ENCODE measurements at places on chromosomes 11 and 22.
A peak's percentile ranks its signal among the peaks of the same experiment; 100 is the strongest.

- no peak for DNase-seq
These were observed 36.8 kb downstream of the TBX1 start for GRCh38 chr22:19797086-19798002.

DNA sequence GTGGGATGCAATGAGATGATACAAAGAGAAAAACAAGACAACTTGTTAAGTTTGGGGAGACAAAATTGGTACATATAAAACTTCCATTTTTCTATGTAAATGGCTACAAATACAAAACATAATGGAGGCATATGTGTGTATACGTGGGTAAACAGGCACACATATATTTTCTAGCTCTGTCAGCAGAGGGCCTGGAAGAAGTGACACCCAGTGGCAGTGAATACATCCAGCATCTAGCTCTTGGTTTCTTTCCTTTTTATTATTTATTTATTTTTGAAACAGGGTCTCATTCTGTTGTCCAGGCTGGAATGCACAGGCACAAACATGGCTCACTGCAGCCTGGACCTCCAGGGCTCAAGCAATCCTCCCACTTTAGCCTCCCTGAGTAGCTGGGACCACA lies 5.0 kb upstream of the RASL10A start:
- no peak for DNase-seq

- no peak for DNase-seq
These were observed 16.6 kb downstream of the PAK1 start for GRCh38 chr11:77457340-77457739.

- no peak for DNase-seq
These were observed at the start of gene MPPED2 for GRCh38 chr11:30586251-30587144. MPPED2 (minus strand) TSS chr11:30586353; CDS start chr11:30580373, 5,980 bp downstream.

- no peak for DNase-seq
These were observed 37.2 kb downstream of the CELSR1 start for GRCh38 chr22:46500201-46500600.

DNA sequence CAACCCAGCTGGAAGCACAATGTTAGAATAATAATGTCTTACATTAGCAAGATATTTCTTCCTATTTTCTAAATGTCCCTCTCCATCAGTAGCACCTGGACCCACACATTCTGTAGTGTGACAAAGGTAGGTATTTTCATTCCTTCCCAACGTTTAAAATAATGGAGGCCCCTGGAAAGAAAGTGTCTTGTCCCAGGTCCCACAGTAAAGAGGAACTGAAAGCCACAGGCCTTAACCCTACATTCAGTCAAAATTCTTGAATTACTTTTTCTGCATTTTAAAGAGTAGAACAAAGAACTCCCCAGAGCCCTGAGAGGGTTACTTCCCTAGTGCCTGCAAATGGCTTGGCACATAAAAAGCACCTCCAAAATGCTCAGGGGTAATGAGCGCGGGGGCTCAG lies 26.3 kb downstream of the OPCML start:
- no peak for DNase-seq

- DNase-seq, result no peak
These were observed 39.6 kb downstream of the UBASH3B start for GRCh38 chr11:122695076-122695615.

GRCh38 chr11:45361551-45361950 lies 75.4 kb upstream of the SYT13 start:
- no peak for DNase-seq

GRCh38 chr11:9089636-9090035 lies 1.8 kb downstream of the SCUBE2 start:
- no peak for DNase-seq

DNA sequence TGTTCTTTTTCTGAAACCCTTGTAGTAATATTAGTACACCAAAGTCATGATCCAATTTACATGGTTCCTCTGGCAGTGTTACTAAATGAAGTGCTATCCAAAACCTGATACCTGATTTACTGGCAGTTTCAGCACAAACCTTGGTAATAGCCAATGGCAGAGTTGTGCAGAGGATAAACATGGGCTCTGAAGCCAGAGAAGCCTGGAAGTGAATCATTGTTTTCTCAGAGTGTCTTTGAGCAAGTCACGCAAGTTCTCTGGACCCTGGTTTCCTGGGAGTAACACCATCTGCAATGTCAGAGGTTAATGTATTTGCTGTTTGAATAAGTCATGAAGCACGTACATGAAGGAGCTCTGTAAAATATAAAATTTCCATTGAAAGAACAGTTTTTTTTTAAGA lies 222.3 kb upstream of the NARS2 start:
- DNase-seq, result no peak

DNA sequence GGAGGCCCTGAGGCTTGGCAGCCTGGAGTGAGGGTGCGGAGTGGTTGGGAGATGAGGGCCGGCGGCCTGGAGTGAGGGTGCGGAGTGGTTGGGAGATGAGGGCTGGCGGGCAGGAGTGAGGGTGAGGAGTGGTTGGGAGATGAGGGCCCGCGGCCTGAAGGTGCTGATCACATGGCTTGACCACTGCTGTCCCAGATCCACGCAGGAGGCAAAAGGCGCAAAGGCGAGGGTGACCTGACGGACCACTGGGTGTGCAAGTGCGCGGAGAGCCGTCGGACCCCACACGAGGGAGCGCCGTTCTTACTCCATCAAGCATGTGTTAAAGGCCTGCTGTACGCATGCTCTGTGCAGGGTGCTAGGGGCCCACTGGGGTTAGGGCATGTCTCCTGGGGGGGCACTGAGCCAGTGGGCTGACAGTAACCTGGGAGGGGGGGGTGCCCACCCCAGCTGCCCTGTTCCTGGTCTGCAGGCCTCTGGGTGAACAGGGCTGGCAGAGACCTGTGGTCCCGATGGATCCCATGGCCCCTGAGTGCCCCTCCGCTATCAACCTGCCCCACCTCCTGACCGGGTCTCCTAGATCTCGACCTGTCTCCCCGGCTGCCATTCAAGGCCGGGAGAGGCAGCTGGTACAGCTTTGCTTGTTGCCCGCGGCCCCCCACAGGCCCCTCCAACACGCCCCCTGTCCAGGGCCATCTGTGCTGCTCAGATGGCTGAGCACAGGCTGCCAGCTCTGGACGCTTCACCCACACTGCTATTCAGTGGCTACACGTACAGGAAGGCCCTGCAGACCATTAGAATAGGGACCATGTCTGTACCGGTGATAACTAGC lies 21.1 kb downstream of the MRGPRD start:
- DNase-seq, result no peak

- DNase-seq, result no peak
These were observed 328.2 kb downstream of the TTC28 start for GRCh38 chr22:28351476-28351875.

- no peak for DNase-seq
These were observed 28.8 kb upstream of the CHKA start for GRCh38 chr11:68150037-68150436.

DNA sequence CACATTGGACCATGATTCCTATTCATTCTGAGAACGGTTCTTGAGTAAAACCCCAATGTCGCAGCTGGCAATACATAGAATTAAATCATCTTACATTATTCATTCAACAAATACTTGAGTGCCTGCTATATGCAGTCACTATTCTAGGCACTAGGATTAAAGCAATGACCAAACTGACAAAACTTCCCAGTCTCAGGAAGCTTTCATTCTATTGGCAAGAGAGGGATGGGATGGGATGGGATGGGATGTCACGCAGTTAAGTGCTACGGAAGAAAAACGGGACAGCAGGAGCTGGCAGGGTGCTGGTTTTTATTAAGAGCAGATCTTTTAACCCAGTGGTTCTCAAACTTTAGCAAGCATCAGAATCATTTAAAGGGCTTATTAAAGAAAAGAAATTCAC lies 2.9 kb downstream of the PAK1 start:
- no peak for DNase-seq

DNA sequence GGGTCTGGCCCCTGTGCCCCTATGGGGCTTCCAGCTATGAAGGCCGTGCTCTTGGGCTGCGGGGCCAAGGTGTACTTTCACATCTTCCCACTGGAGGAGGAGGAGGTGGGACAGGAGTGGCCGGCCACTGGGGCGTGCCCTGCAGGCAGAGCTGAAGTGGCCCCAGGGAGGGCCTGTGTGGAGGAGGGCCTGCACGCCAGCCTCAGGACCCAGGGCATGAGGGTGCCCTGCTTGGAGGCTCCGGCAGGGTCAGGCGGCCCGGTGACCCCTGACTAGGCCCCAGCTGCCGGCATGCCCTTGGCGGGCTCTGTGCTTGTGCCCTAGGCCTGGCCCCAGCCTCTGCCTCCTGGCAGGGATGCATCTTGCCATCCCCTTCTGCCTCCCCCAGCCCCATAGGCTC lies 5.2 kb downstream of the PRR5 start:
- no peak for DNase-seq

- DNase-seq, result no peak
These were observed 101.2 kb upstream of the HSD17B12 start for GRCh38 chr11:43579171-43579918.

DNA sequence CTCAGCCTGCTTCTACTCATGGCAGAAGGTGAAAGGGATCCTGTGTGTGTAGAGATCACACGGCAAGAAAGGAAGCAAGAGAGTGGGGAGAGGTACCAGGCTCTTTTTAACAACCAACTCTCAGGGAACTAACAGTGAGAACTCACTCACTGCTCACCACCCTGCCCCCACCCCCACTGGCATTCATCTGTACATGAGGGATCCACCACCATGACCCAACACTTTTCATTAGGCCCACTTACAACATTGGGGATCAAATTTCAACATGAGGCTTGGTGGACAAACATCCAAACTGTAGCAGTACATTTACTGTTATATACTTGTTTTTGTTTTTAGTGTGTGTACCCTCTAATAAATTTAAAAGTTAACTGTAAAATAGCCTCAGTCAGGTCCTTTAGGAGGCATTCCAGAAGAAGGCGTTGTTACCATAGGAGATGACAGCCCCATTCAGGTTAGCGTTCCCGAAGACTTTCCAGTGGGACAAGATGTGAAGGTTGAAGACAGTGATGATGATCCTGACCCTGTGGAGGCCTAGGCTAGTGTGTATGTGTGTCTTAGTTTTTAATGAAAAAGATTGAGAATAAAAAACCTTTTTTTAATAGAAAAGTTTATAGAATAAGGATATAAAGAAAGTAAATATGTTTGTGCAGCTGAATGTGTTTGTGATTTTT lies 11.3 kb downstream of the CUL5 start:
- DNase-seq, result no peak

DNA sequence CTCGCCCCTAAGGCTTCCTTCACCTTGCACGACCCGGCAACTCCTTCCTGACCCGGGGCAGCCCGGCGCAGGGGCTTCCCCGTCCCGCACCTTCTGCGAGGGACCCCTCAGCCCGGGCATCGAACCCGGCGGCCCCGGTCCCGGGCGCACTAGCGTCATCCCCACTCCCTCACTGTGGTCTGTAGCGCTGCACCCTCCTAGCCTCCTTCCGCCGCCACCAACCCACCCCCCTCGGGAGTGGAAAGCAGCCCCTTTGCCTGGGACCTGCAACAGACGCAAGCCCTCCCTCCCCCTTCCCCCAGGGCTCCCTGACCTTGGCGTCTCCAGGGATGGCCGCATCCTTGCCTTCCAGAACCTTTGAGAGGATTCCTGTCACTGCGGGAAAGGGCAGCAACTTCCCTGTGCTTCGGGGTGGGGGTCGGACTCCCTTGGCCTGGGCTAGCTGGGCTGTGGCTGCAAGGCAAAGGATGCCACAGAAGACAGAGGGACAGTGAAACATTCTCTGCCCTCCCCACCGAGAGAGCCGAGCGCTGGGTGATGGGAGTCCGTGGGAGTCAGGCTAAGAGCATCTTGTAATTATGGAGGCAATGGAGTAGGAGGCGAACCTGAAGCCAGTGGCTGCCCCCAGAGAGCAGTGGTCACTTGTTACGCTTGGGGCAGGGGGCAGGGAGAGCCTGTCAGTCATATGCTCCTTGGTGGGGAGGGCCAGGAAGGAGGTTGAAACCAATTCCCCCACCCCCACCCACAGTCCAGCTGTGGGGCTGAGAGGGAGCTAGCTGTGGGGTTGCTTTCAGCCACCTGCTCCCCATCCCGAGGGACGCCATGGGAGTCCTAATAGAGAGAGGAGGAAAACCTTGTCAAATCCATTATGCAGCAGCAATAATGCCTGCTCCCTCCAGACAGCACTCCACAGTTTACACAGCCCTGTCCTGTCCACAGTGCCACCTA lies 920 bp downstream of the TMEM132A start:
- DNase-seq, result no peak

- no peak for DNase-seq
These were observed 111.0 kb downstream of the RBFOX2 start for GRCh38 chr22:35917651-35918050.

DNA sequence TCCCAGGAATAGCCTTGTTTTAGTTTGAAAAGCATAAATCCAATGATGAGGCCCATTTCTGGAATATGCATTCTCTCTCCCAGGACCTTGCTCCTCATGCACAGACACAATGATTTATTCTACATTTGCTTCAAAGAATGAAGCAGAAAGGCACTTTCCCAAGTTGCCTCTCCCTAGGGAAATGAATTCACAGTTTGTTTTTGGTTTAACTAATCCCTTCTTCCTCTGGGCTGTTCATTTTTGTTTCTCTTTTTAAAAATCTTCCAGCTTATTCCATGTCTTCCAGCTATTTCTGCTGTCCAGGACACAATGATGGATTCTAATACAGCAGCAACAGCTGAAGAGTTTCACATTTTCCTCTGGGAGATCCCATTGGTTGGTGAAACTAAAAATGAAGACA lies 1529.2 kb upstream of the TENM4 start:
- no peak for DNase-seq

- DNase-seq, result no peak
These were observed 9.2 kb downstream of the ADORA2A start for GRCh38 chr22:24436553-24436952.

- DNase-seq, result no peak
These were observed 22.9 kb downstream of the MMP13 start for GRCh38 chr11:102932678-102933077.

GRCh38 chr11:44257338-44258189 lies 52.4 kb downstream of the ALX4 start:
- no peak for DNase-seq

DNA sequence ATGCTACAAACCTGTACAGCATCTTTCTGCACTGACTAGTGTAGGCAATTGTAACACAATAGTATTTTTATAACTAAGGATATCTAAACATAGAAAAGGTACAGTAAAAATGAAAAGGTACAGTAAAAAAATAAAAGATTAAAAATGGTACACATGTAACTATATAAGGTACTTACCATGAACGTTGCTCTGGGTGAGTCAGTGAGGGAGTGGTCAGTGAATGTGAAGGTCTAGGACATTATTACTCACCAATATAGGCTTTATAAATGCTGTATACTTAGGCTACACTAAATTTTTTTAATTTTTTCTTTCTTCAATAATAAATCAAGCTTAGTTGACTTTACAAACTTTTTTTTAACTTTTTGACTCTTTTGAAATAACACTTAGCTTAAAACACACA lies 59.9 kb downstream of the EIF3M start:
- no peak for DNase-seq

- DNase-seq, result peak; percentile 19
These were observed 533 bp downstream of the SERGEF start for GRCh38 chr11:18012122-18012905.

DNA sequence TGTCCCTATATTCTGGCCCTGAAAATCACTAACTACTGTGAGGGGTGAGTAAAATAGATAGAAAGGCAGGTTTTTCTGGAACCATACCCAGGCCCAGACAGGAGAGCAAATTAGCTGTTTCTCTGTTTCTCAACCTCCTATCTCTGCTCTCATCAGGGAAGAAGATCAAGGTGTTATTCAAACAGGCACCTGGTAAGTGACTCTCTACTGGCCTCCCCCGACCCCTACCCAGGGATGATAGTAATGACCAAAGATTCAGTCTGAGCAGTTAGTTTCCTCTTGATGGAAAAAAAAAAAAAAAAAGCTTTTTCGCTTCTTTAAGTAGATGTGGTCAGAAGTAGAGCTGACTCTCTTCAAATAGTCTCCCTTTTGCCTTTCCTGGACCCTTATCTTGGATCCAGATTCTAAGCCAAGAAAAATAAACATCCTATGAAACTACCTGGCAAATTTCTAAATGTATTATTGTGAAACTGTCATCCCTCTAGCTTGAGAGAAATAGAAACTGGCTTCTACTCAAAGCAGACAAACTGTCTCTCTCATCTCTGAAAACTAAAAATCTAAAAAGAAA lies 9.9 kb downstream of the LRRC4C start:
- no peak for DNase-seq

Data from central memory CD8-positive, alpha-beta T cell (primary cell).